ENCODE measurements at places on chromosomes 1 and 21.
A peak's percentile ranks its signal among the peaks of the same experiment; 100 is the strongest.

DNA sequence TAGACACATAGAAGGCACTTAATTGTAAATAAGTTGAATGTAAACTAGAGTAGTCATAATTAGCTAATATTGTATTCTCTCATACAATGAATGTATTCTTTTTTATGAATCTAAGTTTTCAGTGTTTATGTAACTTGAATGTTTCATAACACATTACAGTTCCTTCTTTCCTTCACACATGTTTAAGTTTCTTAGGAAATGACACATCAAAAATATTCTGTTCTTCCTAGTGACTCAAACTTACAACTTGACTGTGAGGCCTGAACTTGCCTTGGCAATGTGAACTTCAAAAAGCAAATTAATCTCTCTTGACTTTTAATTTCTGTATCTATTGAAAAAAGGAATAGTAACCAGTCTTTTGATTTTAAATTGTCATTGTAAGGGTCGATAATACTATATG lies 700.1 kb downstream of the KCNT2 start:
- DNase-seq = peak; percentile 63

DNA sequence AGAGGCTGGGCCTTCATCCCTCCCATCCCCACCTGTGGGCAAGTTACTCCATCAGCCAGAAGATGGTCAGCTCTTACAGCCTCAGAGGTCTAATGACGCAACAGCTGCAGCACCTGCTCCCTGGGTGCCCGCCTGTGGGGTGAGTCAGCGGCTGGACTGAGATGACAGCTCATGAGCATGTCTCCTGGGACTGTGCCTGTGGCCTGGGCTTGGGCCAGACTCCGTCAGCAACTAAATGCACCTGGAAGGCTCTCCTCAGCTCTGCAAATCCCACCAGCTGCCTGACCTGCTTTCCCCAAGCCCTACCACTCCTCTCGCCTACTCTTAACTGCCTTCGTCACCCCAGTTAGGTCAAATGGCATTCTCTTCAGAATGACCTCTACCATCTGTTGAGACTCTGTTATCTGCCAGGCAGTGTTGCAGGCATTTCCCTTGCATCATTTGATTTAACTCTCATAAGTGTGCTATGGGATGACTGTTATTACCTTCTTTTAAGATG lies 47.7 kb downstream of the ETS2 start:
- DNase-seq = peak; percentile 96

- no peak for DNase-seq
These were observed 118.4 kb downstream of the RERE start for GRCh38 chr1:8698937-8699447.

GRCh38 chr1:103177108-103177775 lies 68.9 kb upstream of the COL11A1 start:
- DNase-seq = peak; percentile 7

DNA sequence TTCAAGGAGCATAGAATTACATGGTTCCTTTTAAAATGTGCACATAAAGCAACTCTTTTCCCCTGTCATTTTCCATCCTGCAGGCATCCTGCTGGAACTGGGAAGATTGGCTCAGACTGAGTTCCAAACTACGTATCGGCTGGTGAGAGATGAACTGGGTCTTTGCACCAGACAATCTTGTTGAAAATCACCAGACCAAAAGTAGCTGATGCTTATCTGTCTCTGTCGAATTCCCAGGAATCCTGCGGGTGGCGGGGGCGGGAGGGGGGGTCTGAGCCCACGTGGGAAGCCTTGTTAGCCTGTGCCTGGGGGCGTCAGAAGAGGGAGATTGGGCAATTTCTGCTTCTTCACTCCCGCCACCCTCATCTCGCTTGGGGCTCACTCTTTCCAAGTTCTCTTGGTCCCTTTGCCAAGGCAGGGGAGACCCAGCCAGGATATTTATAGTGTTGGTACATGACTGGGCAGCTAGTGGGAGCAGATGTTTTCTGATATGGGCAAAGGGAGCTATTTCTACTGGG lies 90.1 kb upstream of the SLC25A33 start:
- DNase-seq = peak; percentile 47

GRCh38 chr1:233527818-233528217 lies 86.1 kb upstream of the KCNK1 start:
- no peak for DNase-seq

GRCh38 chr1:67850151-67850551 lies 16.9 kb upstream of the GNG12 start:
- DNase-seq = peak; percentile 60

DNA sequence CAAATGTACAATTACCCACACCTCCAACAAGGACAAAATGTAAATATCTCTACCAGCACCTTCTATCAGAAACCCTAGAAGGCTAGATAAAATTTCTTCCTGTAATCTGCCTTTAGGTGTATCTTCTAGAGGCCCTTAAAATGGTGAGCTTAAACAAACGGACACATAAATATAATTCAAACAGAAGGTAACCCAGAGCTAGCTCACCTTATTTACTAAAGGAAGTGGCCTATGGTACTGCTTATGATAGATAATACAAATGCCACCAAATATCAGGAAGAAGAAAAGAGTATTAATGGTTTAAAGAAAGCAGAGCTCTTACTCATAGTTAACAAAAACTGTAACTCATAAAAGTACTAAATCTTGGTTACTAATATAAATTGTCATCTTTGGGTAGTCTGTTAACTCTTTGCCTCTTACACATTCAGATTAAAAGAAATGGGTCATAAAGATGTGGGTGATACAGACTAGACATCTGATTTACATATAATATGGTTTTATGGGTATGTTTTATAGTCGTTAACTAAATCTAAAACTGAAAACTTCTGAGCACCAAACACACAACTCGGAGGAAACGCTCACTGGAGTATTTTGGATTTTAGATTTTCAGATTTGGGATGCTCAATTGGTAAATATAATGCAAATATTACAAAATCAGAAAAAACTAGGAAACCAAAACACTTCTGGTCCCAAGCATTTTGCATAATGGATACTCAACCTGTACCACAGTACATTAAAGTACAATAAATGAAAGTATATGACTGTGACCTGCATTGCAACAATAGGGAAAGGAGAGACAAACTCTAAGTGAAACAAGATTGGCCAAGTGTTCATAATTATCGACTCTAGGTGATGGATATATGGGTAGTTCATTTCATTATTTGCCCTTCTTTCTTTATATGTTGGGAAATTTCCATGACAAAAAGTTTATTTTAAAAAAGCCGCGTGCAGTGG lies 23.2 kb downstream of the TRIT1 start:
- no peak for DNase-seq

GRCh38 chr1:81325397-81325796 lies 475.3 kb upstream of the ADGRL2 start:
- DNase-seq = no peak

Data from IMR-90 (cell line).